ENCODE measurements at places on chromosomes 5 and 9.

GRCh38 chr5:63408984-63409383 is 553.3 kb downstream of the HTR1A start:
- DNase-seq: no peak

DNA sequence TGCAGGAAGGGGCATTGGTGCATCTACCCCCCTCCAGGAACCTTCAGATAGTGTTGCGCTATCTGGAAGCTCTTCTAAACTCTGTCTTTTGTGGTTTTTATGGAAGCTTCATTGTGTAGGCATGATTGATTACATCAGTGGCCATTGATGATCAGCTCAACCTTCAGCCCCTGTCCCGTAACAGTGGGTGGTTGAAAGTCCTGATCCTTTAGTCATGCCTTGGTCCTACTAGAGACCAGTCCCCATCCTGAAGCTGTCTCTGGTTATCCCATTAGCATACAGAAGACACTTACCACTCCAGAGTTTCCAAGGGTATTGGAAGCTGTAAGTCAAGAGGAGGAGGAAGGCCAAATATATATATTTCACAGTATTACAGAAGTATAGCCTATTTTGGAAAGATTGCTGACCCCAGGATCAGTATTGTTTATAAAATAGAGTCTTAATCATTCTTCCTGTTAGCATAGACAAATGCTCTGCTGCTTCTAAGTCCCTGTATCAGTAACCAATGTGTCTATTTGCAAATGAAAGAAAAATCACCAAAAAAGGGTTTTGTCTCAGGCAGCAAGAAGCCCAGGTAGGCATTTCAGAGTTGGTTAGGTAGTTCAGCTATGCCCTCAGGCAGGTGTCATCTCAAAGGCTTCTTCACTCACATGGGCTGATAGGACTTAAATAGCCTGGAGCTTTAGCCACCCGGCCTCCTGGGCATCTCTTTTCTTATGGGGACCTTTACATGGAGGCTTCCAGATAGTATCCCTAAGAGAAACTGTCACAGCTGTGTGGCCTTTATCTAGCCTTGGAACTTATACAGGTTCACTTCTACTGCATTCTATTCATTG is 41.6 kb downstream of the SPIN1 start:
- no peak for DNase-seq

- no peak for DNase-seq
These were observed 99.5 kb downstream of the INSYN2B start for GRCh38 chr5:169880785-169881184.

GRCh38 chr5:122775550-122776542 is 966 bp downstream of the SNX2 start:
- DNase-seq: peak; percentile 3

DNA sequence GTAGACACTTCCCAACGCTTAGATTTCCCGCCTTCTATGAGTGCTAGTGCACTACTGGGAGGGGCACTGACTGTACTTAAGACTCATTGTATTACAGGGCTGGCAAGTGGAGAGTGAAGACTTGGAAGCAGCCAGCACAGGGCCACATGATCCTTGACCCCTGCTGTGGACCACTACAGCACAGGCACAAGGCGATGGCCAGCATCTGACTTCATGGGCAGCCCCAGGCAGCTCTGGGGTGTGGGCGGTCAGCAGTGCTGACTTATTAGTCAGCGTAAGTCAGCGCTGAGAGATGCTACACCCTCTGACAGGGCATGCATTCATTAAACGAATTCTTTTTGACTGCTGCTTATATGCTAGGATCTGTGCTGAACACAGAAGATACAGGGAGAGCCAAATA is 9.3 kb downstream of the SLC46A2 start:
- DNase-seq: peak; percentile 77

DNA sequence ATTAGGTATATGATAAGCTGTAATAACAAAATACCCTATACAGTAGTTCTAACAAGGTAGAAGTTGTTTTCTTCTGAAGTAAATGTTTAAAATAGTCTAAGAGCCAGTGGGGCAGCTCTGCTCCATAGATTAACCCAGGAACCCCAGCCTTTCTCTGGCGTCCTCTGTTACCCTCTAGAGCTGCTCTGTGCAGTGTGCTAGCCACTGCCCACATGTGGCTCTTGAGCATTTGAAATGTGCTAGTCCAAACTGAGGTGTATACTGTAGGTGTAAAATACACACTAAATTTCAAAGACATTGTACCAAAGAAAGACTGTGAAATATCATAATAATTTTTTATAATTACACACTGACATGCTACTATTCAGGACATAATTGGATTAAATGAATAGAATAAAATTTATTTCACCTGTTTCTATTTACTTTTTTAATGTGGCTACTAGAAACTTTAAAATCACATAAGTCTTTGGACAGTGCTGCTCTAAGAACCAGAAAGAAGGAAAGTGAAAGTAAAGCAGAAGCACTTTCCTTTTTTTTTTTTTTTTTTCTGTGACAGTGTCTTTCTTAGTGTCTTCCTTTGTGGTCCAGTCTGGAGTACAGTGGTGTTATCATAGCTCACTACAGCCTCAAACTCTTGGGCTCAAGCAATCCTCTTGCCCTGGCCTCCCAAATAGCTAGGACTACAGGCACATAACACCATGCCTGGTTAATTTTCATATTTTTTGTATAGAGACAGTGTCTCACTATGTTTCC is 39.3 kb downstream of the RAI14 start:
- DNase-seq: no peak

DNA sequence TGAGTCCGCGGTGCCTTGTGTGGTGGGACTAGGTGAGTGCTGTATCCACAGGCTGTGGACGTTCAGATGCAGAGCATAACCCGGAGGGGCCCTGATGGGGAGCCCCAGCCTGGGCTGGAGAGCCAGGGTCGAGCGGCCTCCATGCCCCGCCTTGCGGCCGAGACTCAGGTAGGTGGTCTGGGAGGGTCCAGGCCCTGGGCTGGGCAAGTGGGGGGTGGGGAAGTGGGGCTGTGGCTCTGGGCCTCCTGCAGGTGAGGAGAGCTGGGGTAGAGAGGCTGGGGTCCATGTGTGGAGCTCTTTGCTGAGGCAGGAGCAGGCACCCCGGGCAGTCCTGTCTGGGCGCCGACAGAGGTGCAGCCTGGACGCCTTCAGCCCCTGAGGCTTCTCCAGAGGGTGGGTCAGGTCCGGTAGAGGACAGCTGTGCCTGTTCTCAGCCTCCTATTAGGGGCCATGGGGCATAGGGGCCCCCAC is 241.1 kb downstream of the CACNA1B start:
- DNase-seq: no peak

DNA sequence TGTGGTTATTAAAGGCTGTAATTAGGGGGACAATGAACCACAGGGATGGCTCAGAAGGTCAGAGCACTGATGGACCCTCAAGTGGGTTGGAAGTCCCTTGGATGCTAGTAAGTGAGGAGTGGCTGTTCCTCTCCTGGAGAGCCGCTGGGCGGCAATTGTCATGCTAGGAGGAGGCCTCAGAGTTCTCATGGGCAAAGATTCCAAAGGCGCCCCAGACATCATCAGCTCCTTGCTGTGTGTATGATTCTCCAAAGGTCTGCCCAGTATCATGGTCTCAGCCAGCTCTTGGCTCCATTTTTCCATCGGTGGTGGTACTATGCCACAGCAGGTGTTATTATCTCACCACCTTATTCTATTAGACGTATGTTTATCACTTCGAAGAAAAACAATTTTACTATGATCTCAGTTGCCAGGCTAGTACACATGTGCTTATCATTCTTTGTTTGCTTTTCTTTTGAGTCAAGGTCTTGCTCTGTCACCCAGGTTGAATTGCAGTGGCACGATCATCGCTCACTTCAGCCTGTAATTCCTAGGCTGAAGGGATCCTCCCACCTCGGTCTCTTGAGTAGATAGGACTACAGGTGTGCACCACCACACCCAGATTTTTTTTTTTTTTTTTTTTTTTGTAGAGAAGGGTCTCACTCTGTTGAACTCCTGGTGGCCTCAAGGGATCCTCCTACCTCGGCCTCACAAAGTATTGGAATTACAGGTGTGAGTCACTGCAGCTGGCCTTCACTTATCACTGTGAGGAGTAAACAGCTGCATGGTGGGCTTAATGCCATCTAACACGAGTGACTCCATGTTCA is 46.8 kb downstream of the EXOSC2 start:
- DNase-seq: no peak

GRCh38 chr5:54115735-54116403 is 194.5 kb downstream of the ARL15 start:
- no peak for DNase-seq

DNA sequence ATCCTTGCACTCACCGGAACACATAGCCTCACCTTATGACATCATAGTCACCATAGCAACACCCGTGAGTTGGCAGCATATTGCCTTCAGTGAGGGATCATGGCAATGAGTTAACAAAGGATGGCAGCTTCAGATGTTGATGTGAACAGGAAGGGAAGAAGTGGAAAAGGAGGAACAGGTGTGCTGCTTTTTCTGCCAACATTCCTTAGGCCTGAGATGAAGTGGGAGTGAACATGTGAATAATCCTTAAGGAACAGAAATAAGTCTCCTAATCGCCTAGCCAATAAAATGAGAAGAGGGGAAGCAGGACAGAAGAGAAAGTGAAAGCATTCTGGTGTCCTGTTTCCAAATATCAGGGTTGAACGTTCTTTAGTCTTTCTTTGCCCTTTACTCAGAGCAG is 360.0 kb downstream of the BRINP1 start:
- peak; percentile 35 for DNase-seq

DNA sequence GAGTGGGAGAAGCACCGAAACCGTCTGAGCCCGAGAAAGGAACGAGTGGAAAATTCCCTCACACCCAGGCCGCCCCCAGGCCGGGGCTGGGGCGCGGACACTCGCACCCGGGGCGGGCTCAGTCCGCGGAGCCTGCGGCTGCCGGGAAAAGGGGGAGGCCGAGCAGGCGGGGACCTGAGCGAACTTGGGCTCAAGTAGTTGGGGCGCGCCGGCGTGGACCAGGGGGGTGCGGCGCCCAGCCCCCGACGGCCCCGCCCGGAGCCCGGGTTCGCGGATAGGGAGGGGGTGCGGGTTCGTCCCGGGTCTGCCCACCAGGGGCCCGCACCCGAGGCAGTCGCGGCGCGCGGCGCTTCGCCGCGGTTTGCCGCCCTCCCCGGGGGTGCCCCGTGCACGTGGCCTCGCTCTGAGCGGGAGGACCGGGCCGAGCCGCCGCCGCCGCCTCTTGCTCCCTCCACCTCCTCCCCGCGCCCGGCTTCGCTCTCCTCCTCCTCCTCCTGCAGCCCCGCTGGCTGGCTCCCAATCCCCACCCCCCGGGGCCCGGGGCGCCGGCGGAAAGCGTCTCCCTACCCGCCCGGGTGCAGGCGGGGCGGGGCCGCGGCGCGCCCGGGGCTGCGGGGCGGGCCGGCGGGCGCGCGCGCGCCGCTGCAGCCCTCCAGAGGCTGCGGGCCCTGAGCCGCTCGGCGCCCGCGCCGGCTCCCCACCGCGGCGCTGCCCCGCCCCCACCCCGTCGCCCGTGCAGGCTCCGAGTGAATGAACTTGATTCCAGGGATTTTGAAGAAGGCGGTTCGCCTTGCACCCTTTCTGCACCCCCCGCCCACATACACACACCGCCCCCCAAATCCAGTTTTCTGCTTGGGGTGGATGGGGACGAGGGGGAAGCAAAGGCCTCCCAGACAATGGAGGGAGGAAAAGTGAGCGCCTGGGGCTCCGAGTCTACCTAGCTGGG is 1.3 kb upstream of the NFIB start:
- DNase-seq: peak; percentile 81

DNA sequence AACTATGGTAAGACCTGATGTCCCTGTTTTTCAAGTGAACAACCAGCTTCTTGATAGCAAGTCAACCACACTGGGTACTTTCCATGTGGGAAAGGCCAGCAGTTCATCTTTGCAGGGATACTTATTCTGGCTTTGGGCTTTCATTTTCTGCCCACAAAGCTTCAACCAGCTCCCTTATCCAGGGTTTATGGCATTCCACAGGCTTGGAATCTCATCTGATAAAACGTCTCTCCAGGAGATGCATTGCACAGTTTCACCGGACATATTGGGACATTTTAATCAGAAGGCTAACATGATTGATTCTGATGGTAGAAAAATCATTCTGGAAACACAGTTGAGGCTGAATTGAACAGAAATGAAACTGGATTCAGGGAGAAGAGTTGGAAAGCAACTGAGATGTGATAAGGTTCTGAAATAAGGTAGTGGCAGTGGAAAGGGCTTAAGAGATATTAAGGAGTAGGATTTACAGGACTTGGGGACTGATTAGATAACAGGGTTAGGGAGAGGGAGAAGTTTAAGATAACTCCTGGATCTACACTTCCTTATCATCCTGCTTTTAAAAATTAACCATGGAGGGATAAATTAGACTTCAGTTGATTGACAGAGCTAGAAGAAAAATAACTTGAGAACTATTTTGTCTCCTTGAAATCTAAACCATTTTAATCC is 195.8 kb upstream of the FBXL7 start:
- DNase-seq: no peak

Measured in H54 (cell line).